RKO (cell line): ENCODE measurements at places on chromosomes 6 and 20.

DNA sequence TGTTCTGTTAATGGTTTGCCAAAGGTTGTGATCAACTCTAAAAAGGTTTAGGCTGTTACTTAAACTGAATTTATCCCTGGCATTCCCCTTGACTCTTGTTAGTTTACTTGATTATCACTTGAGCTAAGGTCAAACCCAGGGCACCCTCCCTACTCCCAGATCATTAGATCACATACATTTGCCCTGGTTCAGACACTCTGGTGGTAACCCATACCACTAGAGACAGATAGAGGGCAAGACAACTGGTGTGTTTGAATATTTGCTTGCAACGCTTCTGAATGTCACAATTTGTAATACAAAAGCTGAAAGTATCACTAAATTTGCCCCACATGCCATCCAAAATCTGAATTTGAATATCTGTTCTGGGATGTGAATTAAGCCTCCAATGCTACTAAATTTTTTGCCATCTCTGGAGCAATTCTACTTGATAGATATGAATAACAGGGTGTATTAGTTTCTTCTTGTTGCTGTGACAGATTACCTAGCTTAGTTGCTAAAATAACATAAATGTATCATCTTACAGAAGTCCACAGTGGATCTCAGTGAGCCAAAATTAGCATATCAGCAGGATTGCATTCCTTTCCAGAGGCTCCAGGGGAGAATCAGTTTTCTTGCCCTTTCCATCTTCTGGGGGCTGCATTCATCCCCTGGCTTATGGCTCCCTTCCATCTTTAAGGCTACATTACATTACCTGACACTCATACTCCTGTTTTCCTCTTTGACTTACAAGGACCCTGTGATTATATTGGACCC is 45.4 kb downstream of the FIG4 start:
- DNase-seq = no peak

DNA sequence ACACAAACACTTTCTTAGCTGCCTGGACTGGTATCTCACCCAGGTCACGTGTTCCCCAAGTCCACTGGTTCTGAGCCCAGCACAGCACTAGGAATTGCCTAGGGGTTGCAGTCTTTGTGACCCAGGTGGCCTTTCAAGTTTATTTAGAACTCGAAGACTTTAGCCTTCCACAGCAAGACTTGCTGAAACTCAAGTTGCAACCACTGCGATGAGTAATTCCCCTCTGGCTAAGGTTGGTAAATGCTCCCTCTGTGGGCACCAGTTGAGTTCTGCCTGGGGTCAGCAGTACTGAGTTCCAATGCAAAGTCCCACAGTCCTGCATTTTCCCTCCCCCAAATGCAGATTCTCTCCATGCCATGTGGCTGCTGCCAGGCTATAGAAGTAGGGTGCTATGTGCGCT is 77.6 kb upstream of the MOCS1 start:
- DNase-seq = no peak

GRCh38 chr20:59123011-59123677 is 40.5 kb upstream of the ZNF831 start:
- no peak for DNase-seq

- DNase-seq = peak; percentile 62
These were observed 66.7 kb downstream of the SYNDIG1 start for GRCh38 chr20:24535941-24536730.

GRCh38 chr20:37192137-37192854 is 12.9 kb upstream of the MROH8 start:
- peak; percentile 90 for DNase-seq

DNA sequence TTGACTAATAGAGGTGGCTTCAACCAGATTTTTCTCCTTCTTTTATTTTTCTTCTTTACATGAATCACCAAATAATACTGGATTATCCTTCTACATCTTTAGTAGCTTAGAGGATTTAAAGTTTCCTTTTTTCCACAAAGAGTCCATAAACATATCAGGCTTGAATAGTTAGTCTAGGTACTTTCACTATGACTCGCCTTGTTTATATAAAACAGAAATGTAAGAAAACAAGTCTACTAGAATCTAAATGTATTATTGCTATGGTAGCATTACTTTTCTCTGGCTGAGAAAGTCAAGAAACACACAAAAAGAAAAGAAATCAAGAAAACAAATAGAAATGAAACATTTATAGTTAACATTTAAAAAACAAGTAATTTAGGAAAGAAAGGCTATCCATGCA is 215.2 kb downstream of the PTPRK start:
- DNase-seq = no peak

- DNase-seq = no peak
These were observed 10.7 kb upstream of the RFX6 start for GRCh38 chr6:116866281-116866871.

DNA sequence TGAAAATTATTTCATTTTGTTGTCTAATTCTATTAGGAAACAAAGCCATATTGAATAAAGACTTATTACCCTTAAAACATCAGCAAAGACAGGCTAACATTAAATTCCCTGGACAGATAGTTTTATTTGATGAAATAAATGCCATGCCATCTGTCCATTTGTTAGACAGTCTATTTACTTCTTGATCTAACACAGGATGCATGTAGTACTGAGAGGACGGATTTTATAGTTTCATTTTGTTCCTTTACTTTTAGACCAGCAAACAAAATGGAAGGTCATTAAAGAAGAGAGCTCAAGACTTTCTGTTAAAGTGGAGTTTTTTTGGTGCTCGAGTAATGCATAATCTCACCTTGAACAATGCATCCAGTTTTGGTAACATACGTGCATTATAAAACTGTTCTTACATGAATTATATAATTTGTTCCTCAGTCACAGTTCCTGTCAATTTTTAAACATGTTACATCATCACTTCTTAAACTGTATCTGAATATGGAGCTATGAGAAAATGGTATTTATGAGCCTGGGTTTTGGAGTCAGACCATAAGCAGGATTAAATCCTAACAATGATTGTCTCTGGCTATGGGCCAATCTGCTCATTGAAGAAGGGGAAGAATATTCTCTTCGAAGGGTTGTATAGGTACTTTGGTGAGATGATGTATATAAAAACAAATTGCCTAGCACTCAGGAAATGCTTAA is 46.0 kb downstream of the RFX6 start:
- DNase-seq = no peak

DNA sequence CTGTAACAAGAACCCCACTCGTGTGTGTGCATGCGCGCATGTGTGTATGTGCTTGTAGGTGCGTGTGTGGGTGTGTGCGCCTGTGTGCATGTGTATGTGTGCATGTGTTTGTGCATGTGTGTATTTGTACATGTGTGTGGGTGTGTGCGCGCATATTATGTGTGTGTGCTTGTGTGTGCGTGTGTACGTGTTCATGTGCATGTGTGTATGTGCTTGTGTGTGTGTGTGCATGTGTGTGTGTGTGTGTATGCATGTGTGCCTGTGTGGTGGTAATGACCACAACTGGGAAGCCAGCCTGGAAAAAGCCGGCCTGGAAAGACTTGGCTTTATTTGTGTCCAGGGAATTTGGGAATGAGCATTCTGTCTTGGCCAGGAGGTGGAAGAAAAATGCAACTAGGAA is 157.5 kb downstream of the PAX1 start:
- no peak for DNase-seq

- DNase-seq = no peak
These were observed 15.3 kb downstream of the PPARD start for GRCh38 chr6:35357677-35358076.

GRCh38 chr6:7267071-7267465 is 45.9 kb downstream of the SSR1 start:
- DNase-seq = no peak

DNA sequence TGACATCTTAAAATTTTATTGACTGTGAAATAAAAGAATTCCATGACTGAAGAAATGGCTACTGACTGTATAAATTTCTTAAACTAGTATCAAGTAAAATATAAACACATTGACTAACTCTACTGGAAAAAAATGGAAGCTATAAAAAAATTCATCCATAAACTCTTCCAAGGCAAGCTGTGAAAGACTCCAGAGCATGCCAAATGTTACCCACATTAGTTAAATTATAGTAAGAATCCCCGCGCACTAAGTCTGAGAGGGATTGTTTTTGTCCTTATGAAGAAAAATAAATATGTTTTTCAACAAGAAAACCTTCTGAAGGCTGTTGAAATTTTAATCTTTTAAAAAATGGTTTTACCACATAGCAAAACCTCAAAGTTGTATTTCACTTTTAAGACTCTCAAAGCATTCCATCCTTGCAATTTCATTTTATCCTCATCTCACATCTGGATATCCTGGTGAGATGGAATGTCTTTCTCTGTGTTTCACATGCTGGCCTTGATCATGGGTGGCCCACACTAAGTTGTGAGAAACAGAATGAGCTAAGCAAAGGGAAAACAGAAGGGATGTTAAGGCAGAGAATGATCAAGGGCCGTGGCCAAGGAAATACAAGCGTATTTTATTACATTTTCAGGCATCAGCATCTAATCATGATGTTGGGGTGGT is 732.5 kb downstream of the KIF16B start:
- no peak for DNase-seq

DNA sequence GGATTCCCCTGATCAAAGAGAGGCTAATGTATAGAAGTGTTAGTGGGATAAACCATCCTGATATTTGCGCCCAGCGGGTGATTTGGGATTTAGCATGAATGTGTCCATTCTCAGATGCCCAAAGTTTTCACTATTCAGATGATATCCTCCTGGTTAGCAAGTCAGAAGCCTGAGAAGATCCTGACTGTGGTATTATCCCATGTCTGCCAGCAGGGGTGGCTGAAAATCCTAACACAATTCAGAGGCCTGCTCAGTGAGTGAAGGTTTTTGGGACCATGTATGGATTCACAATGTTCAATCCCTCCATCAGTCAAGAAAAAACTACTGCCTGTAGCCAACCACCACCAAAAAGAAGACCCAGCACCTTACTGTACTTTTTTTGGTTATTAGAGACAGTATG is 34.1 kb upstream of the SPACA1 start:
- no peak for DNase-seq

DNA sequence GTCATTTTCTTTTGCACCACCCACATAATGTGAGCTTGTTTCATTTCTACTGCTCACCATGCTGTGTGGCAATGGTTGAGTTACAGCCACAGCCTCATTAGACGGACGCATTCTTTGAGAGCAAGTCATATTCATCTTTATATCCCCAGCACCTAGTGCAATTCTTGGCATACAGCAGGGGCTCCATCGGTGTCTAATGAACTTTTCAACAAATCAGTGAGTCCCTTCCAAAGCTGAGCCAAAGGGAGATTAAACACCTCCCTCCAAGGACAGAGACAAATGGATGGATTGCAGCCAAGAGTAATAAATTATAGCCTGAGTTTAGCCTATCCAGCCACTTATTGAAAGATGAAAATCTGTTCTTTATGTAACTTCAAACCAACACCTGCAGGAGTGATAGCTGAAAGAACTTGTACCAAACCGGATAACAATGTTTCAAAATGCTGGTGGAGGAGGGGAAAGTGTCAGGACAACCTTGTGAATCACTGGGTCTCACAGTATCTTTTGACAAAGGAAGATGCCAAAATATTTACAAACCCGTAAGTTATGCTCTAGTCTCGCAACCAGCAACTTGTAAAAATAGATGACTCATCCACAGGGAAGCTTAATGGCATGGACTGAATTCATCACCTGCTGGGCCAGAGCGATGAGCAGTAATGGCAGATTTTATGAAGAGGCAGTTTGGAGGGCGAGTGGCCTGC is 139.0 kb downstream of the PXDC1 start:
- DNase-seq = peak; percentile 49

- no peak for DNase-seq
These were observed 887 bp upstream of the NSFL1C start for GRCh38 chr20:1467355-1468116.

- DNase-seq = peak; percentile 33
These were observed 91.3 kb upstream of the SHLD1 start for GRCh38 chr20:5658912-5659345.

DNA sequence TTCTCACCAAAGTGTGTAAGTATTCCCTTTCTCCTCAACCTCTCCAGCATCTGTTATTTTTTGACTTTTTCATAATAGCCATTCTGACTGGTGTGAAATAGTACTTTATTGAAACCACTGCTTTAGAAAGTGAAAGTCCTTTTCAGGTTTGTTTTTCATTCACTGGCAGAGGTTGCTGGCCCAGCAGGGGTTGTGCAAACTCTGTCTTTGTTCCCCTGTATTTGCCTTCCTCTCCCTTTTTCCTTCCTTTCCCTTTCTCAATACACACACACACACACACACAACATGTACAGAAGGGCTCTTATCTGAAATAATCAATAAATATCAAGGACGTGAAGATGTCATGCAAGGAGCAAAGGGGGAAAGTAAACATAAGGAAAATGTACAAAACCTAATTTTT is 99.8 kb downstream of the LY86 start:
- no peak for DNase-seq

- no peak for DNase-seq
These were observed 32.0 kb downstream of the TNFRSF21 start for GRCh38 chr6:47277702-47278101.
